Stimulated activated CD8-positive, alpha-beta memory T cell treated with anti-CD3 and anti-CD28 coated beads, Interleukin-2, amount 100 ng/mL, for 1 hour (primary cell): ENCODE measurements at places on chromosomes 5 and 9.

GRCh38 chr9:133182151-133182550, 18.4 kb upstream of the GBGT1 start:
- DNase-seq = no peak

DNA sequence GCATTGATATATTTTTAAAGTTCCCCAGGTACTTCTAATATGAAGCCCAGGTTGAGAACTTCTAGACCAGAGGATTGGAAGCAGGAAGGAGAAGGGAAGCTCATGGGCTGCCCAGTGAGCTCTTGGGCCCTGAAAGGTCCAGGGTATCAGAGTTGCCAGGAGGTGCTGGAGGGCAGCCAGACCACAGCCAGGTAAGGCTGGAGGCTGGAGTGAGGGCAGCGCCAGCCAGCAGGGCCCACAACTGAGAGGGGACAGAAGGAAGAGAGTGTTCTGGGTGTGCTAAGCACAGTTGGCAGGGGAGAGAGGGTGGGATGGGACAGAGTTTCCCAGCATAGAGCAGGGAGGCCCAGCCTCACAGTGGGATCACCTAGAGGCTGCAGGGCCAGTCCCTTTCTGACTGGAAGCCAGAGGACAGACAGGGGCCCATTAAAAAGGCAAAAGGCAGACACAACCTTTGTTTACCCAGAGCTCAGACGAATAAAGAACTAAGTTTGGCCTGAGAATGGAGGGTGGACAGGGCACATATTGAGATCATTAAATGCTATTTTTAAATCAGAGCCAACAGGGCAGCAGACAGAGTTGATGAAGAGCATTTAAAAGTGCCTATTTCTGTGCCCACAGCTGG, 94.9 kb downstream of the PDE8B start:
- no peak for DNase-seq

DNA sequence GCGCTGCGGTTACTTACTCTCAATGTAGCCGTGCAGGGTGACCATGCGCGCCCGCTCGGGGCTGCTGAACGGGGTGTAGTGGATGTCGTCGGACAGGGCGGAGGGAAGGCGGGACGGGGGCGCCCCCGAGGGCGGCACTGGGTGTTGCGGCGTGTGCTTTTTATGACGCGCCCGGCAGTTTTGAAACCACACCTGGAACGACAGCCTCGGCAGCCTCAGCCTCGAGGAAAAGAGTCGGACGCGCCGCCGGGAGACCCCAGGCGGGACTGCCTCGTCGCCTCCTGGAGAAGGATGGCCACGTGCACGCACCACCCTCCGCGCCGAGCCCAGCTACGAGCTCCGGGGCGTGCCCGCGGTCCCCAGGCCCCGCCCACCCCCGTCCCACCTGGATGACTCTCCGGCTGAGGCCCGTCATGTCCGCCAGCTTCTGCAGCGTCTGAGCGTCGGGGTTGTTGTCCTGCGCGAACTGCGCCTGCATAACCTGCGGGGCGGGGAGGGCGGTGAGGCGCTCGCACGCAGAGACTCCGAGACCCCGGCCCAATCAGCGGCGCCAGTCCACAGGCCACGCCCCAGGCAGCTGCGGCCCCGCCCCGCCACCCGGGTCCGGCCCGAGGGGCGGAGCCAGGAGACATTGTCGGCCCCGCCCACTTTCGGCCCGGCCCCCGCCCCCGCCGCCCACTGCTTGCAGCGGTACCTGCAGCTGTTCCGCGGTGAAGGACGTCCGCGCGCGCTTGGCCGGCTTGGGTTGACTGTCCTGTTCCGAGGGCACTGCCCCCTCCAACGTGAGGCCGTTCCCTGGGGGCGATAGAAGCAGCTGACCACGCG, 15.0 kb downstream of the LHX6 start:
- DNase-seq = peak; percentile 12

DNA sequence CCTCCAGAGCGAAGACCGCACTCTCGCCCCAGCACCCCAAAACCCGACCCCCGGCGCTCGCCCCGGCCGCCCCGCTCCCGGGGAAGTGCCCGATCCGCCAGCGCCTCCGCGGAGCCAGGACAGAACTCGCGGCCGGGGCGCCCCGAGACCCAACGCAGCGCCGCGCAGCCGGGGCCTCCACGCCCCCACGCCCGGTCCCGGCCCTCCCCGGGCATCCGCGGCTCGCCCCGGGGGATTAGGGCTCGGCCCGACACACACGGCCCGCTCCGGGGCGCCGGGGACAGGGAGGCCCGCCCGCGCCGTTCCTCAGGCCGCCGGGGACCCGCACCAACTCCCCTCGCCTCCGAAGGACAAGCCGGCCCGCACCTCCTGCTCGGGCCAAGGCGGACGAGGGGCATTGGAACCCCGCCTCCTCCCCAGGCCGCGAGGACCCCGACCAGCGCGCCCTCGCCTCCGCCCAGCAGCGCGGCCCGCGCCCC, 544 bp downstream of the FNBP1 start:
- no peak for DNase-seq

DNA sequence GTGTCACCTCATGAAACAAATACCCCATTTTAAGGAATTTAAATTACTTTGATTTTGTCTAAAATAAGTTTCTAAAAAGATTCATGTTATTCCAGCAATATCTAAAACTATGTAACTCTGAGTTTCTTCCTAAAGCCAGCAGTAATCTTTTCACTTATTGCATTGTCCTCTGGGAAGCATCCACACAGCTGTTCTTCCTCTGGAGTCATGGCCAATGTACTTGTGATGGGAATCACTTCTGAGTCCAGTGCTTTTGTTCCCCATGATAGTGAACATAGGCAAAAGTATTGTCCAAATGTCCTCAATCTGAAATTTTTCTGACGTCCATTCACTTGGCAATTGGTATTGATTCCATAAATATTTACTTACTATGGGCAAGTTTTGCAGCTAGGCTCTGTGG, 125.0 kb downstream of the STARD4 start:
- DNase-seq = no peak

DNA sequence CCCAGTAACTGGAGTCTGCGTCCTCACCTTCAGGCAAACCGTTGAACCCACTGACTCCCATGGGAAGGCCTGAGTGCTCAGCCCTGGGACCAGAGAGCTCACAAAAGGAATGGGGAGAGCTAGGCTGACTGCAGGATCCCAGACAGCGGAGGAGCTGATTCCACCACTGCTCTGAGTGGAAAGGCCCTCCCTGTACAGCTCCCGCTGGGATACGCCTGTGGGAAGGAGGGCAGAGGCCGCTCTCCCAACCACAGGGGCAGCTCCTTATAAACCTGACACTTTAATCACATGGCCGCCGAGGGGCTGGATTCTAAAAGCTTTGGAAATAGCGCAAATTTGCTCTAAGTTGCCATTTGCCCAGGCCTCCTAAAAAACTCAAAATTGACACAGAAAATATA, 37.1 kb downstream of the DBH start:
- DNase-seq = no peak

- DNase-seq = no peak
These were observed 208.9 kb downstream of the PDE4D start for GRCh38 chr5:59684388-59685190.

DNA sequence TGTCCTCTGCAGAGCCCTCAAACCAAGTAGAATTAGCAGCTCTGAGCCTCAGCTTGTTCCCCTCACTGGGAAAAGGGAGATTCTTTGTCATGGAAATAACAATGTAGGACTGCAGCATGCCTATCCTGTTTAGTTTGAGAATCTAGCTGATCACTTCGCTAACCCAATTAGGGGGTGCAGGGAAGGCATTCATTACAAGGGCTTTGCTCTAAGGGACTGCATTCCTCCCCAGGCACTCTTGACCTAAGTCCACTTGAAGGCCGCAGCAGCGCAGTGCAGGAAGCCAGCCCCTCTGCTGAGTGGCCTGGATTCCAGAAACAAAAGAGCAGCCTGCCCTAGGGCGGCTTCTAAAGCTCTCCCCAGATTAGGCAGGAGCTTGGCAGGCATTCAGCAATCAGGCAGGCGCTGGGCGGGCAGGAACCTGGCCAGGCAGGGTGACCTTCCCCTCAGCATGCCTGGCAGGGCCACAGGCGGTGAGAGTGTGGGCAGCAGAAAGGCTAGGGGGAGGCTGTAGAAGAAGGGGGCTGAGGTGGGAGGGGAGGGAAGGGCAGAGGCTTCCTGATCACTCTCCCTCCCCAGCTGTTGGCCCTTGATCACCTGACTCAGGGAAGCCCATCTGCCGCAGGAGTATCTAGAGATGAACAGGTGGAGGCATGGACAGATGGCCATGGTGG, 24.8 kb downstream of the CCNJL start:
- no peak for DNase-seq

DNA sequence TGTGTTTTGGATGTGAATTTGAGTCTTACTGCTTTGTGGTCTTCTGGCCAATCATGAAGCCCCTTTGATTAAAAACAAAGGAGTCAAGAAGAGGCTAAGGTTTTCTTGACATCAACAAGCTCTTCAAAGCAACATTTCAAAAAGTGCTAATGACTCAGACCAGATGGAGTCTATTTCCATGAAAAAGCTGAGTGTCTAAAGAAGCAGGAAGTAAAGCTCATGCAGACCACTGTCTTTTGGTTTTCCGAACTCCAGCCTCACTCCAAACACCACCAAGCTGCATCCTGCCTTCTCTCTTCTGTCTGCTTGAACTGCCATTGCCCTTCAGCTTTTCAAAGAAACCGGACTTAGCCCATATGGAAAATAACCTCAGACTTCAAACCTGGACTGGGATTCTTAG, 115.2 kb downstream of the PRDM6 start:
- no peak for DNase-seq

GRCh38 chr5:148394587-148395019, 10.8 kb downstream of the FBXO38 start:
- no peak for DNase-seq

DNA sequence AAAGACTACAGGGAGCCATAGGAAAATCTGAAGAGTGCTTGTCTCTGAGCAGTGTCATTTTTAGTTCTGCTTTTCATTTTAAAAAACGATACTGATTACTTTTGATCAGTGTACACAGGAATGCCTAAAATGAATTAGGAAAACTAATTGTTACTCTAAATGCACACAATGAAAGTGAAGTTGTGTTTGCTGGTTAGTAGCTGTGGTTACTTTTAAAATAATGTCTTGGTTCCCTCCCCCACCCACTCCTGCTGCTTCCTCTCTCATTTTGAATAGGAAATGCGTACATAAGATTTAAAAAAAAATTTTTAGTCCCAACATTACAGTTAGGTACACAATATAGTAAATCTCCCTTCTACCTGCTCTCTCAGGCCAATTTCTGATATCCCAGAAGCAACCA, 47.5 kb upstream of the PLPP1 start:
- no peak for DNase-seq

DNA sequence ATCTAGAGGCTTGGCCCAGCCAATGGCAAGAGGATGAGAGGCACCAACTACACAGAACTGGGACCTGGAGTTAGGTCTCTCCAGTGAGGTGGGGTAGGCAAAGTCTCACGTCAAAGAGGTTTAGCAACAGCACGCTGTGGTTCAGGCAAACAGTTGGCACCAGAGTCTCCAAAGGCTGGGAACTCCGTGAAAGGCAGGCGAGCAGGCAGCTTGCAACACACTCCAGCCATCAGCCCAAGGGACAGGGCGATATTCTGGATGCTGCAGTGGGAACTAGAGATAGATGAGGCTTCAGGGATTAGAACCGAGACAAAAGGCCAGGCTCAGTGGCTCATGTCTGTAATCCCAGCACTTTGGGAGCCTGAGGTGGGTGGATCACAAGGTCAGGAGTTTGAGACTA, 129.1 kb downstream of the PDZD2 start:
- DNase-seq = no peak

- no peak for DNase-seq
These were observed 35.6 kb downstream of the MEF2C start for GRCh38 chr5:88847420-88847819.

- no peak for DNase-seq
These were observed 61.5 kb upstream of the RARS1 start for GRCh38 chr5:168424594-168425323.

DNA sequence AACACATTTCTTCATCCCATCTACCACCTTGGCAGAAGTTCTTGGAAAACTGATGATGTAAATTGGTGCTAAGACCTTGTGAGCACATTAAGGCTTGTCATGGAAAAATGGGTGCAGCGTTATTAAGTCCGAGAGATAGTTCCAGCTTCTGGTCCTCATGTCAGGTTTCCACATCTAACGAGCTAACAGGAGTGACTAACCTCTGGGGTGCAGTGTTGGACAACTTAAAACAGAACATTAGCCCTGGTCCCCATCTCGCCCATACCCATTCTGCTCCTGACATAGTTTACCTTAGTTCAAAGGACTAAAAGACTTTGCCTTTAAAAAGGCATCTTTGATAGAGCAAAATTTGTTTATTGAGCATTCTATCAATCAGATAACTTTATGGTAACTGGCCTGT, 128.0 kb downstream of the SLC1A3 start:
- DNase-seq = no peak

GRCh38 chr5:32061236-32061635, 112.9 kb downstream of the GOLPH3 start:
- no peak for DNase-seq

DNA sequence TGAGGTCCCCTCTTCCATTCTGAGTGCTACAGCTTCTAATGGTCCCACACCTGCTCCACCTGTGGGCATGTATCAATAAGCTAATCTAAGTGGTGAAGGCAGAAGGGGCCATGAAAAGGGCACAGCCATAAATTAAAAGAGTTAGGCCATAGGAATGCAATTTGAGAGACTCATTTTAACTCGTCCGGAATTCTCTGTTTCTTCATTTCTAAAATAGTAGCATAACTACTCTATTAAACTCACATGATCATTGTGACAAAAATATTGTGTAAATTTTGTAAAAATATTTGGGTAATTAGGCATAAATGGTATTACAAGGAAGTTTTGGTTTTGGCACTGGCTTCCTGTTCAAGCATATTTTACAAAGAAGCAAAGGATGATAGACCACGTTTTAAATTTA, 103.1 kb upstream of the TXNDC8 start:
- no peak for DNase-seq

DNA sequence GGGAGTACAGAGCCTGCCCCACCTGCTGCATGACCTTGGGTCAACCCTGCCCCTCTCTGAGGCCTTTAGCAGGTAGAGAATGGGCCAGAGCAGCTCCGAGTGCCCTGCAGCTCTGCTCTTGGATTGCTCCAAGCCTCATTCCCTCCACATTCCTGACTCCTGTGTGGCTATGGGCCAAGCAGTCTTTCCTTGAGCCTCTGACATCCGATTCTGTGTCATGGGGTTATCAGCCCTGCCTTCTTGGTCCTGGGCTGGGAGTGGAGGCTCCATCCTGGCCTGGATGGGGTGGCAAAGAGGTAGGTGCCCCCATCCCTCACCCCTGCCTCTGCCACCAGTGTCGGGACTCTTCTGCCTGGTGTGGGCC, 13.7 kb downstream of the FPGS start:
- DNase-seq = no peak

- DNase-seq = no peak
These were observed 9.3 kb downstream of the SLC46A2 start for GRCh38 chr9:112881331-112881730.
